ENCODE measurements at places on chromosomes 3 and 15.

- no peak for DNase-seq
Measured at GRCh38 chr15:33292717-33293307, 18.0 kb upstream of the RYR3 start.

GRCh38 chr3:170128977-170129431 lies 52.5 kb downstream of the PHC3 start:
- DNase-seq, result no peak

GRCh38 chr3:33441225-33441976 lies 1.2 kb upstream of the UBP1 start:
- DNase-seq, result no peak

DNA sequence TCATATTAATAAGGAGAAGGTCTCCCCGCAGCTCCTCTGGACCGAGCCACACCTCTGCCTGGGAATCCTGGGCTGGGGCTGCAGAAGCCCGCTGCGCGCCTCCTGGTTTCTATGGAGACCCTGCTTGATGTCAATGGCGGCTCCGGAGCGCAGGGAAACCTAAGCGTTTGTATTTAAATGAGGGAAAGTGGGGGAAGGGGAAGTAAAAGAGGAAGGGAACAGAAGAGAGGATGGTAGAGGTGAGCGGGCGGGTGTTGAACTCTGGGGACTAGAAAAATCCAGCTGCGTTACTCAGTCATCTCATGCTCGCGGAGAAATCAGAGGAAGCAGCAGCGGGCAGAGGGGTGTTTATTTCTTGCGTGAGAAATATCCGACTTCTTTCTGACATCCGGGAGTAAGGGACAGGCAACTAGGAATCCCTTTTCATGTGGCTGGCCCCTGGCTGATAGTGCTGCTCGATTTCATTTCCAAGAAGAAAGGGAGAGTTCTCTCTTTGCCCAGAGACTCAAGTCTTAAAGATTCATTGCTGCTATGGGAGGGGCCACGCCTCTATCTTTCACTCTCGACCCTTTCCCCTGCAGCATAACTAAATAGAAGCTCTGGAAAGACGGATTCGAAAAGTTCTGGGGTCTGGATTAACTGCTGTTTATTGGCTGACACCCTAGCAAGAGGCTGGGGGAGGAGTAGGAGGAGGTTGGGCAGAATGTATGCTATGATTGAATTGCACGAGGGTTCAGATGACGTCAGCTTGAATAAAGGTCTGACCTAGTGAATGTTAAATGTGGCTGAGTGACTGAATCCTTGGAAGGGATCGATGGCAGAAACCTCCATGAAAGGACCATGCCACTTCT lies 110.5 kb upstream of the GAP43 start:
- DNase-seq, result no peak

DNA sequence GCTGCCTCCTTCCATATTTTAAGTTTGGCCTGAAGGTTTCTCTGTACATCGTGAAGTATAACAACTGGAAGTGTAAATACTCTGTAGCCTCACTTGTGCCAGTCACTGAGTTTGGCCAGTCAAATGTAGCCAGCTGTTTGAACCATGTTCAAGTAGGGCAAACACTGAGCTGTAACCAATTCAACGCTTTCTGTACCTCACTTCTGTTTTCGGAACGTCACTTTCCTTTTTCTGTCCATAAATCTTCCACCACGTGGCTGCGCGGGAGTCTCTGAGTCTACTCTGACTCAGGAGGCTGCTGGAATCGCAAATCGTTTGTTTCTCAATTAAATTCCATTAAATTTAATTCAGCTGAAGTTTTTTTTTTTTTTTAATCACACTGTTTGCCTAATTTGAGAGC lies 88.8 kb upstream of the RARB start:
- no peak for DNase-seq

GRCh38 chr3:107235928-107236315 lies 141.3 kb upstream of the CCDC54 start:
- peak; percentile 19 for DNase-seq

GRCh38 chr3:122102191-122102935 lies 47.2 kb downstream of the CD86 start:
- DNase-seq, result peak; percentile 36

DNA sequence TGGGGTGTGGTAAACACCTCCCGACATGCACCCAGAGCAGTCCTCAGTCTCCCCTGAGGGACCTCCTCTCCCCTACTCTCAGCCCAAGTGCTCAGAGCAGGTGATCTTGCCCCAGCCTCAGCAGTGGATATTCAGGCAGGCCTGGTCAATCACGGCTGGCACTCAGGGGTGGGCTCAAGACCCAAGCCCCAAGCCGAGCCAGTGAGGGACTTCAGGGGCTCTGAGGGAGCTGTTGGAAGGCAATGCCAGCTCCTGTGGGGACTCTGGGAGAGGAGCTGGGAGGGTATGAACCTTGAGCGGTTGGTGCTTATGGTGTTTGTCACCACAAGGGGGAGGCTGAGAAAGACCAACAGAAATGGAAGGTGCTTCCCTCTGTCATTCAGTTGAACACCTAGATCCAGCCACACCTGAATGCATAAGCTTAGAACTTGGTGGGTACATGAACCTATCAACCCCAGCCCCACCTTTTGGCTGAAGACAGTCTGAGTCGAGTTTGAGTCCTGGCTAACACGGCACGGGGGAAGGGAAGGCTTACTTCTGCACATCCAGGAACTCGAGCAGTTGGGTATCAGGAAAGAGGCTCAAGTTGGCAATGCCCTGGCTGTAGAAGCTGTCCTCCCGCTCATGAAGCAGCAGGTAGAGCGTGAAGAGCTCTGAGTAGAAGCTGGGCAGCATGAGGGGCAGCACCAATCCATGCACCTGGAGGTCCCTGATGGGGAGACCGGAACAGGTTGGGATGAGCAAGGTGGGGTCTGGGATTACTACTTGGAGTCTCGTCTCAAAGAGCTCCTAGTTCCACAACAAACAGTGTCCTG lies 19.2 kb downstream of the ALS2CL start:
- no peak for DNase-seq

GRCh38 chr3:58065700-58066167 lies 57.5 kb downstream of the FLNB start:
- DNase-seq, result no peak

DNA sequence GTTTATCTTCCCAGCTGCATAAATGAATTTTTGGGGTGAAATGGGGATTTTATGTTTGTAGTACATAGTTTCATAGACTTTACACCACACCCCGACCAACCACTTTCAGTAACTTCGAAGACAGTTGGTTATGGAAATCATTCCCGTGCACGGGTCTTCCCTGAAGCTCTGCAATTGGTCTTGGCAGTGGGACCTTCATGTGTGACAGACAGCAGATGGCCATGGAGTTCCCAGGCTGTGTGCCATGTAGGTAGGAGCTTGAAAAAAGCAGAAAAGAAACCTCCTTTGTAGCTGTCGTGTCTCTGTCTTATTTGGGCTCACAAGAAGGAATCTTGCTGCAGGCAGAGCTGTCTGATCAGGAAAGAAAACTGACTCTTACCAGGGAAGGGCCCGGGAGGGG lies 25.9 kb downstream of the EXOG start:
- DNase-seq, result no peak

DNA sequence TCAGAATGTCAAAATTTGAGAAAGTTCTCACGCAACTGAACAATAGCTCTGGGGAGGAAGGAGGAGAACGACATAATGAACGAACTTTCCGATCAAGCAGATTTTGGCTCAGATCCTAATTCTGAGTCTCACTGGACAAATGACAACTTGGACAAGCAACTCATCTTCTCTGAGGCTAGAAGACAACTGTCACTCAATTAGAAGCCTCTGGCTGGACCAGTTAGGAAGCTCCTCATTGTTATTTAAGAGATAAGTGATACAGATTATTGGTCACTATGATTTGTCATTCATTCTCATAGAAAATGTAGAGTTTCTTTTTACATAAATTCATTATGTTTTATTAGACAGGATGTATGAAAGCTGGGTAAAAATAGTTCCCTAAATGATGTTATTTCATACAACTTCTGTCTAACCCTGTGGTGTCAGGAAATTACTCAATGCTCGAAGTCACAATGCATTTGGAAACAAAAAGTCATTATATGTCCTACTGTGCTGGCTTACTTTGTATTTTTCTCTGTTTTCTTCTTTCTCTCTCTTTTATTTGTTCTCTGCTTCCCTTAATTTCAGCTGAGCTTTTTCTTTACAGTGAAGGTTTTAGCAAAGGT lies 11.0 kb upstream of the C3orf49 start:
- DNase-seq, result no peak

DNA sequence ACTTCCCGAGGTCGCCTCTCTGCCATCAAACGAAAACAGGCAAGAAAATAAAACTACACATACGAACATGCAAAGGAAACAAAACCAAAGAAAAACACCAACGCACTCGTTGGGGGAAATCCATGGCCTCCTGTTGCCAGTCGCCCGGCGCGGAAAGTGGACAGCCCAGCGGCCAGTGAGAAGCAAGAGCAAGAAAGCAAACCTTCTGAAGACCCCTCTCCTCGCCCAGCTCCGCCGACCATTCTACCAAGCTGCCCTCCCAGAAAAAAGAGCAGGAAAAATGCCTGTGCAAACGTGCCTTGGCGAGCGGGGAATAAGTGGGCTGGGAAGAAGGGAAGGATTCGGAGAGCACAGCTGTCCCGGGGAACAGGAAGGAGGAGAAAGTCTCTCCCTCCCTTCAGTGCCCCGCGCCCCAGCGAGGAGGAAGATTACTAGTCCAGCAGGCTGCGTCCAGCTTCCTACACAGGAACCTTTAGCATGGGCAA lies 802 bp upstream of the NECTIN3 start:
- no peak for DNase-seq

GRCh38 chr3:30733209-30733608 lies 126.8 kb downstream of the TGFBR2 start:
- DNase-seq, result no peak

GRCh38 chr3:11381563-11381962 lies 109.4 kb downstream of the ATG7 start:
- DNase-seq, result no peak

DNA sequence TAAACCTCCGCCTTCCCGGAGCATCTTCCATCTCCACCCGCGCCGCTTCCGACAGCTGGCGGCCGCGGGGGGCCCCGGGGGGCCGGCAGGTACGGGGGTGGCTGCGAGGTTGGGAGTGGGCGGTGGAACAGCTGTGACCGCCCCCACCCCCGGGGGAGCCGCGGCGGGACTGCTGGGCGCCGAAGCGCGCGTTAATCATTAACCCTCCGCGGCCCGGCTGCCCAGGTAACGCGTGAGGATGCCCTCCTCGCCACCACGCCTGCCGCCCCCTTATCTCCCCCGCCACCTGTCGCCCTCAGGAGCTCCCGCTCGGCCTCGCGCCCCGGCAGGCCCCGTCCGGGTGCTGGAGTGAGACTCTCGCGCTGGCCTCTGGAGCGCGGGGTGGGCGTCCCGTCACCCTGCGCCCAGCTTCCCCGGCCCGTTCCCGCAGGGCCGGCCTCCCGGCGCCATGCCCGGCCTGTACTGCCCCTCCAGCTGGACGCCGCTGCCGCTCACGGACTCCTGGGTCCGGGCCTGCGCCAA lies 757 bp downstream of the VWA5B2 start:
- DNase-seq, result no peak

GRCh38 chr15:78968114-78968513 lies 23.3 kb upstream of the CTSH start:
- DNase-seq, result no peak

DNA sequence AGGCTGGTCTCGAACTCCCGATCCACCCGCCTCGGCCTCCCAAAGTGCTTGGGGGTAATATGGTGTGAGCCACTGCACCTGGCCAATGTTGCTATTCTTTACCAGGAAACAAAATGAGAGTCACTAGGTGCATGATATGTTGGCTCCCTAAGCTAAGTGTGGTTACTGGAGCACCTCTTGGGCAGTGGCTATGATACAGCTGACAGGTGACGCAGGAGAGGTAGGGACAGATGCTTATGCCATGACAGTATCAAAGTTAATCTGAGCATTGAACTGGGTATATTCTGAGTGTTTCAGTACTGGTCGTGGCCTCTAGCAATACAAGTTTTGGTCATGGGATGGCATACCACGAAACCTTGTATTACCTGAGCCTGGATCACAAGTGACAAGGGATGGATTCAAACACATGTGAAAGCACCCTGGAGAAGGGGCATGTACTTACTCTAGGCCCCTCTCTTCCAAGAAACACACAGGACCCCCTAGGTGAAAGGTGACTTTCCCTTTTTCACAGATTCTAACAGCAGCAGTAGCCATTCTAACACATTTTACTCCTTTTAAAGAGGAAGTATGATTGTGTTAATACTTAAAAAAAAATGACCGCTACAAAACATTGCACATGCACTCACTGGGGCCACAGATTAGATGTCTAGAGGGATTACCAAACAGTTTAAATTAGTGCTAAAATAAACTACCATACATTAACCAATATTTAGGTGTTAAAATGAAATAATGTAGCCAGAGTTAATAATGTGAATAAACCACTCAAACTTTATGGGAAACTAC lies 467.3 kb downstream of the SHQ1 start:
- no peak for DNase-seq

GRCh38 chr15:79886124-79886523 lies 10.7 kb downstream of the MTHFS start:
- no peak for DNase-seq

- no peak for DNase-seq
Measured at GRCh38 chr15:74655424-74655823, 39.8 kb downstream of the CLK3 start.

- DNase-seq, result no peak
Measured at GRCh38 chr3:171038342-171038741, 11.8 kb upstream of the SLC2A2 start.

DNA sequence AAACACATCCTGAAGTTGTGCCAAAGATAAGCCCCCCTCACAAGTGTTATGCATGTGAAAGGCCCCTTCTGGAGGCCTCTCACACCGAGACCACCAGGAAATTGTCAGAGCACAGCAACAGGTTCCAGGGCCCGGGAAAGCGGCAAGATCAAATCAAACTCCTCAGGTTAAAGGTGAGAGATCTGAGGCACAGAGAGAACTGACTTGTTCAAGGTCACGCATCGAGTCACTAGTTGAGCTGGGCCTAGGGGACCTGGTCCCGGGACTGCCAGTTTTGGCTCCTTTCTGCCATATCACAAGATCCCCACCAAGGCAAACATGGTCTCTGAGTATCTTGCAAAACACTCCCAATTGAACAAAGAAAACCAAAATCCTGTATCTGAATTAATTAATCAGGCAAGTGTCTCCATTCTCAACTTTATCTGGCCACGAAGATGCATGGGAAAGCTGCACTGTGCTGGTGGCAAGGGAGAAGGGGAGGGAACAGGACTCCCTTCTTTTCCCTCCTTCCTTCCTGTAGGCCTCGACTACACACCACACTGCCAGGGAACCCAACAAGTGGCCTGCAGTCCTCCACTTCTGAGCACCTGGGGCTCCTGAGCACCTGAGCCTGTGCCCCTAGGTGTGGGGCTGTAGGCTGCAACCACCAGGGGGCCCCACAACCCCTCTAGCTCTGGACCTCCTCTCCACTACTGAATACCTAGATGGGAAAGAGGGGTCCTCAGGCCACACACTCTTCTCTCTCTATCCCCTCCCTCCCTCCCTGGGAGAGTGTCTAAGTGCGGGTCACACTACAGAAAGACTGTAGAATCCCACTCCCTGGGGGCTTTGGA lies 37.3 kb downstream of the ANP32A start:
- DNase-seq, result no peak

DNA sequence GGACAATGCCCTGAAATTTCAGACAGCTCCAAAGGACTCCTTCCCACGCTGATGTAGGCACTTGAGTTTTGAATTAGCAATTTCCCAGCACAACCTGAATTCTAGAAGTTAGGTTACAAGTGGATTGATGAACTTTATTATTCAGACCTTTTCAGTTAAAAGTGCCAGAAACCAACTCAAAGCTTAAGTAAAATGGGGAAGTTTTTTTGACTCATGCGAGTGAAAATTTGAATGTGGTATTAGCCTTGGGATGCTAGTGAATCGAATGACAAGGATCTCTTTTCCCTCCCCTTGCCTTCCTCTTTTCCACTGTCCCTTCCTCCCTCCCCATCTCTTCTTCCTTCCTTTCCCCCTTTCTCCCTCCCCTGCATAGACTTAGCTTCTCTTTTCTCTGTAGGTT lies 295.1 kb upstream of the PROK2 start:
- no peak for DNase-seq

Measured in SIG-M5 (cell line).